ENCODE measurements at places on chromosomes 6 and 20.

- DNase-seq: no peak
Observed at GRCh38 chr6:14660806-14661579, 543.4 kb downstream of the CD83 start.

DNA sequence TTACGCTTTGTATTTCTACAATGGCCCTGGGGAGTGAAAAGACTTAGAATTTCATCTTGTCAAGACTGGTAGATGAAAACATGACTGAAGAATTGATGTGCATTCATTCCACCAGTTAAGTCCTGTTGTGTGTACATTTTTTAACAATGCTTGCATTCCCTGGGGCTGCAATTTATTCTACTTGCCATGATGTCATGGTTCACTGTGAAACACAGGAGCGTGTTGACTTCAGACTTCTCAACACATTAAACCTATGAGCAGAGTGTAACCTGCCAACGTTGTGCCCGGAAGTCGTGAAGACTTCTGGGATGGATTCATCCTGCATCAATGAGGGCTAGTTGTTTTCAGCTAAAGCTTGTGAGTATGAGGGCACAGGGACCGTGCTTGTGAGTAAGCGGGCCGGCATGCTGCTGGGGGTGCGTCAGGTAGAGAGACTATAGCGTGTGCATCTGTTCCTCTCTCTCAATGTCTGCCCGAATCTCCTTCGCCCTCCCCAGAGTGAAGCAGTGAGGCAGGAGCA, 26.3 kb upstream of the RIMS4 start:
- DNase-seq: no peak

DNA sequence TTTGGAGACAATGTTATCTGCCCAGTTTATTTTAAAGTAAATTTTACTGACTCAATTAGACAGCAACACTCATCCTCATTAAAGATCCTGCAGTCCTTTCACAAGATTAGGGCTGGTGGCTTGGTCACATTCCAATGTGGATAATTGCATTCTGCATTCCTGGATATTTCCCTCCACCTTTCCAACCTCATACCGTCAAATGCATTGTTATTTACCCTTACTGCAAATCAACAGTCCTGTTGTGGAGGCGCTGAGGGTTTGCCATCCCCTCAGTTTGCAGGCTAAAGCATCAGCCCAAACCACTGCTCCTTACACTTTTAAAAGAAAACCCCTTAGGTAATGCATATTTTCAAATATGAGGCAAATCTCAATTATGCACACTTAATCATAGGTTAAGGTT, 5.4 kb downstream of the CITED2 start:
- no peak for DNase-seq

DNA sequence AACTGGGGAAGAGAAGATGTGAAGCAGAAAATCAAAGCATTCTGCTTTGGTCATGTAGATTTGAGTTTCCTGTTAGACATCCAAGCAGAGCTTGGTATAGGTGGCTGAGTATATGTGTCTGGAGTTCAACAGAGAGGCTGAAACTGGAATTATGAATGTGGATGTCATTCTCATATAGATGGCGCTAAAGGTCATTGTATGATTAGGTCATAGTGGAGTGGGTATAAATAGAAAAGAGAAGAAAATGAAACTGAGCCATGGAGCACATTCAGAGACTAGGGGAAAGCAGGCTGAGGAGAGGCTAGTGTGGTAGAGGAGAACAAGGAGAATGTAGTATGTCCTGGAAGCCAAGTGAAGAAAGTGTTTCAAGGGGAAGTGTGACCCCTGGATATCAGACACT, 295.6 kb upstream of the PLN start:
- no peak for DNase-seq

GRCh38 chr6:137543114-137543513, 48.9 kb upstream of the OLIG3 start:
- no peak for DNase-seq

DNA sequence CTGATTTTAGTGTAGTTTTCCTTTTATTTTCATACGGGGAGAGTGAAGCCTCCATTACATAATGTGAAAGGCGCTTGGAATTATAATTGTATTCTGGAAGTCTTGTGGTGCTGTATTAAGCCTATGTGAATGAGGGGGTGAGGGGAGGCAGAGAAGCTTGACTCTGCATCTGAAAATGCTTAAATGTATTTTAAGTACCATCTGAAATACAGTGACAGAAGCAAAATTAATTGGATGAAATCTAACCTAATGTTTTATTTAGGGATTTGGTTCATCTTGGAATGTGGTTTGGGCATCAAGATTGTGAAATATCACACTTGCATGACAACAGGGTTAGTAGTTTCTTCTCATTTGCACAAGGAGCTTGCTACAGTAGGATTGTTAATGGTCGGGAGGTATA, 41.2 kb downstream of the TMEM200A start:
- no peak for DNase-seq

- DNase-seq: peak; percentile 72
Observed at GRCh38 chr6:149922642-149923326, at the start of gene RAET1G. RAET1G (minus strand) TSS chr6:149923121; CDS start chr6:149923010, 111 bp downstream.

DNA sequence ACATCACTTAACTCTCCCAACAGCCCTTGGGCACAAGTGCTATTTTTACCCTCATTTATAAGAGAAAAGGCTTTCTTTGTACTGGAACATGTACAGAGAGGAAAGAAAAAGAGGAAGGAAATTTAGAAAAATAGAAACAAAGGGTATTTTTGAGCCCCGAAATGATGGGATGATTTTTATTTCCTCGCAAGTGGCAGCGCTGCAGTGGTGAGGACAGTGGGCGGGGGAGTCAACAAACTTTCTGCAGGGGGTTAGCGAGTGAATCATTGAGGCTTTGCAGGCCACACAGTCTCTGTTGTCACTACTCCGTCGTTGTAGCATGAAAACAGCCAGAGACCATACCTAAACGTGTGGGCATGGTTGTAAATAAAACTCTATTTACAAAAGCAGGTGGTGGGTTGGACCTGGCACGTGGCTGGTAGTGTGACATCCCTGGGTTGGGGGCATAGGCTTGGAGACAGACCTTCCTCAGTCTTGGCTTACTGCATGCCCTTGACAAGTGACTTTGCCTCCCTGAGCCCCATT, 25.5 kb upstream of the OCSTAMP start:
- DNase-seq: no peak

GRCh38 chr6:21947731-21948386, 349.0 kb downstream of the PRL start:
- DNase-seq: no peak

DNA sequence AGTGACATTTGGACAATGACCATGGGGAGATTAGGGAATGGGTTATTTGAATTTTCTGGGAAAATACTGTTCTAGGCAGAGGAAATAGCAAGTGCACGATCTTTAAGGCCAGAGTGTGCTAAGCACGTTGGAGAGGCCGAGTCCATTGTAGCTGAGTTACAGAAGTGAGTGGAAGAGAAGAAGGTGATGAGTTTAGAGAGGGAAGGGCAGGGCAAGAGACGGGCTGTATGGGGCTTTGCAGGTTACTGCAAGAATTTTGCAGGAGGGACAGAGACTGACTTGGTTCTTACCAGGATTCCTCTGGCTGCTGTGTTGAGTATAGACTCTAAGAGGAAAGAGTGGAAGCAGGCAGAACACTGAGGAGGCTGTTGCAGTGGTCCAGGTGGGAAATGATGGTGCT, 1.1 kb upstream of the NCOA3 start:
- DNase-seq: no peak

DNA sequence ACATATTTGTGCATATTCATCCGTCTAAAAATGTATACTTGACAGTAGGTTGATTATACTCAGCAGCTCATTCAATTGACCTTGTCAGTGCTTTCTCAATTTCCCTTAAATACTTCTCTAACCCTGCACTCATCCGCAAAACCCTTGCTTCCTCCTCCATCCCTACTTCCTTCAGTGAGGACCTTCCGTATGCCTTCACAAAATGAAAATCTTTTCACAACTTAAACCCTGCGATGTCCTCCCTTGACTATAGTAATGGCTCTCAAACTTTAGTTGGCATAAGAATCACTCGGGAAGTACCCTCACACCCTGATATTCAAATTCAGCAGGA, 5.2 kb downstream of the MBOAT1 start:
- DNase-seq: no peak

DNA sequence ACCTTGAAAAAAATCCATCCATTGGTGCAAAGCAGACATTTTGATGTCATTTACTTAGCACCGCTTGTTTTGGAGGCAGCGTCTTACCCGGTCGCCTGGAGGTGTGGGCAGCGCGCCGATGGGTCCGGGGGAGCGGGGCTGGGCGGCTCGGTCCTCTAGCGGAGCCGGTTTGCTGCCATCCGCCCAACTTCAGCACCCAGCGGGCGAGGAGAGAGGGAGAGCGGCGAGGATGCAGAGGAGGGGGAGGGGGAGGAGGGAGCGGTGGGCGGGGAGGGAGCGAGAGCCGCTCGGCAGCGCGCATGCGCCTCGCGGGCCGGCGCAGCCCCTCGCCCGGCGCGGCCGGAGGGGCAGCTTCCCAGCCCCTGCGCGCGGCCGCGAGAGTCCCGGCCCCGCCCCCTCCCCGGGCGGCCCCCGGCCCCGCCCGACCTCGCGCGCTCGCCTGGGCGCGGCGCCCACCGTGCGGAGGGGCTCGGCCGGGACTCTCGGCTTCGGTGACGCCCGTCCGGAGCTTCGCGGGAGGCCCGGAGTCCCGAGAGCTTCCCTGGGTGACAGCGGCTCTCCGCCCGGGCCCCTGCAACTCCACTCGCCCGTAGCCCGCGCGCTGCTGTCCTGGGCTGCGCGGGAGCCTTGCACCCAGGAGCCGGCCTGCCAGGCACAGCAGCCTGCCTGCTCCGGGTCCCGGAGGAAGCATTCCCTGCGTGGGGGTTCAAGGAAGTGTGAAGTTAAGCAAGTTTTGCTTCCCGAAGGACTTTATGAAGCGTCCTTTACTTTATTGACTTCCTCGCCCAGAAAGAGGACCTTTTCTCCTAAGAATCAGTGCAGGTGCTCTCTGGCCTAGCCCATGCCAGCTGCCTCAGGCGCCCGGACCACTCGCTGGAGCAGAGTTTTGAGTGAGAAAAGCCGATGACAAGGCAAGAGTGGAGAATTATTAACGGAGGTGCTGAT, at the start of gene RGS17:
Gene RGS17, minus strand, starts transcription at position 246 of the 945 bp plus-strand sequence. CDS start 87,264 bp downstream, outside the sequence.
- no peak for DNase-seq

GRCh38 chr6:97047473-97048201, 123.1 kb downstream of the KLHL32 start:
- no peak for DNase-seq

- no peak for DNase-seq
Observed at GRCh38 chr6:138815221-138815620, 19.3 kb downstream of the ECT2L start.

DNA sequence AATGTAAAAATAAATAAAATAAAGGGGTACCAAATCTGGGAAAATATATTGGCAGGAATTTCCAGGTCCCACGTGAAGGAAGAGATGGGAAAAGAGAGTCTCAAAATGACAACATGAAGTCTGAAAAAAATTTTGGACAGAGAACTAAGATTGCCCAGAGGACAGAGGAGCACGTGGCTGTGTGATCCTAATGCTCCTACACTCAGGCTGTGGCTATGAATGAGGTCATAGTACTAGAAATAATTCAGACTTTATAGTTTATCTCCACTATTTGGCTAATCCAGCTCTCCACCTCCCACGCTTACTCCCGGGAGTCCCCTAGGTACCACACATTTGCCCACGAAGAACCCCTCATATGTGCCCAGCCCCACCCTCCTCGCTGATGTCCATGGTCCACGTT, 42.8 kb upstream of the STMND1 start:
- no peak for DNase-seq

DNA sequence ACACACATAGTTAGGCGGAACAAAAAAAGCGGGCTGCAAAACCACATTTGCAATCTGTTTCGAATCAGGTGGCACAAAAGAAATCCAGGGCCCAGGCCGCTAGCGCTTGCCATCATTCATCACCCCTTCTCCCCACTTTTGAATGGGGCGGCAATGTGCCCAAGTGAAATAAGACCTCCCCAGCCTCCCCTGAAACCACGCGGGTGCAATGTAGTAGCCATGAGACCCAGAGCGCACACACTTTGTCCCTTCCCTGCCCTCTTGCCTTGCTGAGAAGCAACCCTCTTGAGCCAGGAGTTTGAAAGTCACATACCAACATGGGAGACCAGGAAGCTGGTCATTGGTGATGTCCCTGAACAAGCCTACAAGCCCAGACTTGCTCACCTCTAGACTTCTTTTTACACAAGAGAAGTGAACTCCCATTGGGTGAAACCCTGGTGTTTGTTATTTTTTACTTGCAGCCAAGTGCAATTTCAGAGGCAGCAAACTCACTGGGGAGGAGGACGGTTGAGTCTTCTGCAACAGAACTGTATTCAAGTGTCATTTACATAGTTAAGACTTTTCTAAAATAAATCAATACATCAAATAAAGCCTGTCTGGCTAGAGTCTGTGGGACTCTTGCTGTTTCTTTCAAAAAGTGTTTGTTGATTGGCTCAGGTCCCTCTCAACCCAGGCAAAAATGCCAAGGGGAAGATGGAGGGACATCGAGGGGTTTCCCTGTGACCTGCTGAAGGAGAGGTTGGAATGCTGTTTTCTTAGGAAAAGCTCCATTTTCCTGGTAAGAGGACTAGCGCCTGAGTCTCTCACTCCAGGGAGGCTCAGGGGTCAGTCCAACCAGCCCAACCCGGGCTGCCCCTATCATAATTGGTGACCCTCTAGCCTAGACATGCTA, 138.1 kb upstream of the PTPN1 start:
- no peak for DNase-seq

GRCh38 chr20:47479506-47479905, 22.2 kb upstream of the NCOA3 start:
- DNase-seq: no peak

- DNase-seq: no peak
Observed at GRCh38 chr6:13818341-13818740, 4.0 kb upstream of the MCUR1 start.

DNA sequence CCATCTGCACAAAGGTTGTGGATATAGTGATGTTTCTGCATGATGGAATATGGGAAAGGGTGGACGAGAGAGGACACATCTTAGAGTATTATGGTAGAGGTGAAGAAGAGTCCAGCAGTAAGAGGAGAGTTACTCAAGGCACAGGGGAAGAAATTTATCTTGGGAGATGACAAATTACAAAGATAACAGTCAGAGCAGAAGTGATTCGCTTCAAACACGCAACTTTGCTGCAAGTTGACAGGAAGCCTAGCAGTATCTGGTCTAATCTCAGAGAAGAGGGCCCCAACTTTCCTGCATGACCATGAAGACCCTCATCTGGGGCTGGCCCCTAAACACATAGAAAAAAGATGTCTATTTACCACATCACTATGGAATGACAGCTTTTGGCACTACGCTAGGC, 1.2 kb upstream of the CALHM6 start:
- DNase-seq: no peak

GRCh38 chr20:60649541-60649940, 602.5 kb upstream of the CDH4 start:
- DNase-seq: no peak

DNA sequence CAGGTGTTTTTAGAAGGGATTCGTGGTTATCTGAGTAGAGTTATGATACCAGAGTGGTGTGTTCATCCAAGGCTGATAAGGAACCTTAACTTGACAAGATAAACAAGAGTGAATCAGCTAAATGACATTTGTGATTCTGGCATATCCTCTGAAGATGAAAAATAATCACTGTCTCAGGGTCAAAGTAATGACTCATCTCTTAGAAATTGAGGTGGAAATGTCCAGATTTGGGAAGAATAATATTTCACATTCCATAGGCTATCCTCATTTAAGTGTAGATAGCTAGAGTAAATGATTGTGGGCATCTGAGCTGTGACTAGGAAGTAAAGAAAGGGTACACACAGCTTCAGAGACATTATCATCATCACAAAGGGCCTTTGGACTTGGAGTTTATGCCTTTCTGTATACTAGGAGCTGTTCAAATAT, 255.7 kb downstream of the GJA1 start:
- DNase-seq: no peak

- no peak for DNase-seq
Observed at GRCh38 chr20:9369557-9369956, 144.8 kb upstream of the LAMP5 start.

Data from T-helper 22 cell (primary cell).